Activated CD4-positive, alpha-beta T cell treated with anti-CD3 and anti-CD28 coated beads for 4 hours (primary cell): ENCODE measurements at places on chromosomes 3 and 15.

DNA sequence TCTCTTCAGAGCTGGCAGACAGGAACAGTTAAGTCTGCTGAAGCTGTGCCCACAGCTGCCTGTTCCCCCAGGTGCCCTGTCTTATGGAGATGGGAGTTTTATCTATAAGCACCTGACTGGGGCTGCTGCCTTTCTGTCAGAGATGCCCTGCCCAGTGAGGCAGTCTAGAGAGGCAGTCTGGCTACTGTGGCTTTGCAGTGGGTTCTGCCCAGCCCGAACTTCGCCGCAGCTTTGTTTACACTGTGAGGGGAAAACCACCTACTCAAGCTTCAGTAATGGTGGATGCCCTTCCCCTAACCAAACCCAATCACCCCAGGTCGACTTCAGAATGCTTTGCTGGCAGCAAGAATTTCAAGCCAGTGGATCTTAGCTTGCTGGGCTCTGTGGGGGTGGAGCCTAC is 91.2 kb downstream of the SLC25A26 start:
- DNase-seq: no peak

DNA sequence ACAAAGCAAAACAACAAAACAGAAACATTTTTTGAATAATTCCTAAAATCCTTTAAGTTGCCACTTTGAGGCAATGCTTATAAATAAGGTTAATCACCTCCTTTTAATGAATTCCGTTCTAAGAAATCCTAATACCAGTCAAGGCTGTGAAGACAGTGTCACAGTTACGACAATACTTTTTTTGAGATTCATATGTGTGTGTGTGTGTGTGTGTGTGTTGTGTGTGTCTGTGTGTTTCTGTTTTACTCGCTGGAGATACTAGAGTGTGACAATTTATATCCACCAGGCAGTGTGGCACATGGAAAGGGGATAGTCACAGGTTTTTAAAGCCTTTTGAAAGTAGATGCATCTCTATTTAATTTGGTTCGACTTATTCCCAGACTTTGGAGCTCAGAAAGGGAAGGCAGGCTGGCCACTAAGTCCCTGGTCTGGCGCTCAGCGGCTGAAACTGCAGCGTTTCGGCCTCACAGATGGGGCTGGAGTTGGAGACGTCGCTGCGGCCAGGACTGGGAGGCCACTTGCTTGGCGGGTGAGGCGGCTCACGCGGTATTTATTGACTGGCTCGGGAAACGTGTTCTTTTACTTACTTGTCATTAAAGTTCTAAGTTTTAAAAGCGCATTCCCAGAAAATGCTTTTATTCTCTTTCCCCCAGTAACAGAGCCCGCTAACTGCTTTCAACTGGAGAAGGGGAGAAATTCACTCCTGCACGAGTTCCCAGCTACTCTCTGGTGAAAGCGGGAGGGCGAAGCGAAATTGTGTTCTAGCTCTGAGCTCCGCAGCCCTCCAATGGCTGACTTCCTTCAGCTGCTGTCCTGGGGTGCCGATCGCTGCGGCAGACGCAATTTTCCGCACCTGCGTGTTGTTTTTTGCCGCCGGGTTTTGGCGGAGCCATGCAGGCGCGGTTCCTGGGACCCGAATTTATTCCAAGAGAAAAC is 13.7 kb downstream of the ZIC1 start:
- no peak for DNase-seq

GRCh38 chr3:12138044-12138443 is 20.7 kb downstream of the TIMP4 start:
- no peak for DNase-seq

DNA sequence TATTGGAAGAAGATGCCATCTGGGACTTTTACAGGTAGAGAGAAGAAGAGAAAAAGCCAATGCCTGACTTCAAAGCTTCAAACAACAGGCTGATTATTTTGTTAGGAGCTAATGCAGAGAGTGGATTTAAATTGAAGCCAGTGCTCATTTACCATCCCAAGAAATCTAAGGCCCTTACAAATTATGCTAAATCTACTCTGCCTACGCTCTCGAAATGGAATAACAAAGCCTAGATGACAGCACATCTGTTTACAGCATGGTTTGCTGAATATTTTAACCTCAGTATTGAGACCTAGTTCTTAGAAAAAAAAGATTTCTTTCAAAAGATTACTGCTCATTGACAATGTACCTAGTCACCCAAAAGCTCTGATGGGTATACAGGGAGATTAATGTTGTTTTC is 16.2 kb downstream of the ARL14 start:
- no peak for DNase-seq

- no peak for DNase-seq
Observed at GRCh38 chr3:197564097-197564843, 8.5 kb upstream of the BDH1 start.

GRCh38 chr3:152061296-152061695 is 187.9 kb downstream of the SUCNR1 start:
- no peak for DNase-seq
